NCI-H2081 (cell line): ENCODE measurements at places on chromosomes 1 and 21.

- no peak for DNase-seq
Measured at GRCh38 chr1:228155596-228156514, 6.1 kb downstream of the GJC2 start.

DNA sequence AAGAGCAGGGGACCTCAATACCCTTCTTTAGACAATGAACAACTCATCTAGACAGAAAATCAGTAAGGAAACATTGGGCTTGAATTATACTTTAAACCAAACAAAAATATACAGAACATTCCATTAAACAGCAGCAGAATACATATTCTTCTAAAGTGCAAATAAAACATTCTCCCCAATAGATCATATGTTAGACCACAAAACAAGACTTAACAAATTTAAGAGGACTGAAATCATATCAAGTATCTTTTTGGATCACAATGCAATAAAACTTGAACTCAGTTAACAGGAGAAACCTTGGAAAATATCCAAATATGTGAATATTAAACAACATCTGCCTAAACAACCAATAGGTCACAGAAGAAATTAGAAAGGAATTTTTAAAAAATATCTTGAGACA is 47.7 kb upstream of the HP1BP3 start:
- no peak for DNase-seq

GRCh38 chr1:214327514-214327913 is 46.6 kb downstream of the SMYD2 start:
- DNase-seq, result no peak

- no peak for DNase-seq
Measured at GRCh38 chr1:212413902-212414327, 771 bp downstream of the PACC1 start.

- no peak for DNase-seq
Measured at GRCh38 chr21:34510148-34511142, 1.6 kb downstream of the KCNE1 start.
